Small intestine (tissue), 16 donors: ENCODE measurements at places on chromosomes 5 and 9. TPM values are rescaled to one million over a fixed set of nuclear protein-coding genes. Genes with fewer than 3 reads are reported as not detected.

GRCh38 chr9:92707530-92707929, 37.6 kb upstream of the IPPK start:
- DNase-seq, result no peak

RUSC2 gene
- polyA plus RNA-seq, result 3.5 TPM

DNA sequence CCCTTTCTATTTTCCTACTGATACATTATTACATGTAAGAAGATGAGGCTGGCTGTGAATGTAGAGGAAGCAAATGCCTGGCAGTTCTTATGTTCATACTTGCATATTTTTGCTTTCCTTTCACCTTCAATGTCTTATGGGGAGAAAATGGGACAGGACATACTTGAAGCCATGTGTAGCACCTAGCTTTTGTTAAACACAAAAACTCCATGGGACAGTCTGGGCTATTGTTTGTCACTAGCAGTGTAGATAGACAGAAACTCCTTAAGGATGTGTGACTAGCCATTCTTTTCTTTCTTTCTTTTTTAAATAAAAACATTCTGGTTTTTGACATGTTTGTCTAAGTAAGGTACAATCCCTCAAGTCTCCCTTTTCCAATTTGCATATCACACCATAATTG, 122.7 kb downstream of the ARL15 start:
- no peak for DNase-seq

DNA sequence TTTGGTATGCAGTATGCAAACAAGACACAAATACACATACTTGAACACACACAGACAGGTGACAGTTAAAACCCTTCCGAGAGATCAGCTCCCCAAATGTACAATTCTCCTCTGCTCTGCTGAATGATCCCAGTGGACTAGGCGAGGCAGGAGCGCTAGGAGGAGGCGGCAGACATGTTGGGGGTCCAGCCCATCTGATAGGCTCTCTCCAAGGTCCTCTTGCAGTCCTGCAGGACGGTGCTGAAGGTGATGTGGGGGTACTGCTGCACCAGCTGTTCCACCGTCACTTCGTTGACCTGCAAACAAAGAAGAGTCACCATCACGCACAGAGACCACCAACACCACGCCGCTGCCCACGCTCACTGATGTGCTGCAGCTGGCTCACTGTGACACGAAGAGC, 190.8 kb upstream of the EFNA5 start:
- no peak for DNase-seq
